Stimulated activated CD4-positive, alpha-beta T cell treated with anti-CD3 and anti-CD28 coated beads, Interleukin-4, amount 100 ng/mL, for 4 hours (primary cell): ENCODE measurements at places on chromosomes 2 and 18.

DNA sequence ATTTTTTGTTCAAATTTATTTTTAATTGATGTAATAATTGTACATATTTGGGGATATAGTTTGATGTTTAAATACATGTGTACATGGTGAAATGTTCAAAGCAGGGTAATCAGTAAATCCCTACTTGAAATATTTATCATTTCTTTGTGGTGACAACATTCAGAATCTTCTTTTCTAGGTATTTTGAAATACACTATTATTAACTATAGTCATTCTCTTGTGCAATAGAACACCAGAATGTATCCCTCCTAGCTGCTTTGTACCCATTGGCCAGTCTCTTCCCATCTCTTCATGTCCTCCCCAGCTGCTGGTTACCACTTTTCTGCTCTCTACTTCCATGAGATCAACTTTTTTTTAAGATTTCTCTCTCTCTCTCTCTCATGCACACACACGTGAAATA lies 126.5 kb downstream of the ZNF407 start:
- no peak for DNase-seq

GRCh38 chr2:98924038-98924830 lies 11.8 kb downstream of the CRACDL start:
- no peak for DNase-seq

DNA sequence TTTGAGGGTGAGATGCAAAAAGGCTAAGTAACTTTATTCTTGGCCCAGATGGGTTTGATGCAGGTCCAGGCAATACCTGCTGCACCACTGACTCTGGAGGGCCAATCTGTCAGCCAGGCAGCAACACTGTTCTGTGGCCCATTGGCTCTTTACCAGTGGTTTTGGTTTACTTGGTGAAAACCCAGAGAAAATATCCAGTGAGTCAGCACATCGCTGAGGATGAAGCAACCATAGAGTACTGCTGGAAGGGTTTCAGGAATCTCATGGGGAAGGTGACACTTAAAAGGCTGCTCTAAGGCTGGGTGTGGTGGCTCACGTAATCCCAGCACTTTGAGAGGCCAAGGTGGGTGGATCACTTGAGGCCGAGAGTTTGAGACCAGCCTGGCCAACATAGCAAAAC lies 192.5 kb upstream of the FAM98A start:
- no peak for DNase-seq

GRCh38 chr18:48853588-48853987 lies 97.2 kb downstream of the SMAD7 start:
- no peak for DNase-seq

DNA sequence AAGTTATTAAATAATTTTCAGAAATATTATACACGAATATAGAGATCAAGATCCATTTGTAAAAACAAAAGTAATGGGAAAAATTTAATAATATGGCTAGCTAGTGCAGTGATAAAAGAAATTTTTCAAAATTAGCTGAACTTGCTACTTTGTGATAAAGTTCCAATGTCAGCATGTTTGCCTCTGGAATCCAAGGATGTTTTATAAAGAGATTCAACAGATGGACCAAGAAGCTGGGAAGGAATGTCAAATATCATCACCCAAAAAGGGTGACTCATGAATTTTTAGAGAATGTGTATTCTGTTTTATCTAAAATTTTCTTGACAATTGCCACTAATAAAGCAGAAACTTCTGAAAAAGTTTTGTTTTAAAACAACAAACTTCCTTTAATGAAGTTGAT lies 95.3 kb downstream of the FSIP2 start:
- no peak for DNase-seq

- DNase-seq: no peak
Measured at GRCh38 chr2:70979180-70979488, 704 bp downstream of the ANKRD53 start.

GRCh38 chr2:149029307-149029965 lies 9.1 kb upstream of the LYPD6B start:
- no peak for DNase-seq

GRCh38 chr2:120517751-120518469 lies 172.0 kb downstream of the INHBB start:
- DNase-seq: no peak

GRCh38 chr2:829047-829446 lies 121.6 kb upstream of the SNTG2 start:
- no peak for DNase-seq

GRCh38 chr2:175576875-175577274 lies 395.4 kb upstream of the ATP5MC3 start:
- DNase-seq: no peak

DNA sequence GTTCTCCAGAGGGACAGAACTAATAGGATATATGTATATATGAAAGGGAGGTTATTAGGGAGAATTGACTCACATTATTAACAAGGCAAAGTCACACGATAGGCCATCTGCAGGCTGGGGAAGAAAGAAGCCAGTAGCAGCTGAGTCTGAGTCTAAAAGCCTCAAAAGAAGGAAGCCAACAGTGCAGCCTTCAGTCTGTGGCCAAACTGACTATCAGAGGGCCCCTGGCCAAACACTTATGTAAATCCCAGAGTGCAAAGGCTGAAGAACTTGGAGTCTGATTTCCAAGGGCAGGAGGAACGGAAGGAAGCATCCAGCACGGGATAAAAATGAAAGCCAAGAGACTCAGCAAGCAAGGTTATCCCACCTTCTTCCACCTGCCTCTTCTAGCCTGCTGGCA lies 108.0 kb upstream of the LDLRAD4 start:
- no peak for DNase-seq

- DNase-seq: no peak
Measured at GRCh38 chr2:195824478-195824877, 167.5 kb downstream of the SLC39A10 start.

DNA sequence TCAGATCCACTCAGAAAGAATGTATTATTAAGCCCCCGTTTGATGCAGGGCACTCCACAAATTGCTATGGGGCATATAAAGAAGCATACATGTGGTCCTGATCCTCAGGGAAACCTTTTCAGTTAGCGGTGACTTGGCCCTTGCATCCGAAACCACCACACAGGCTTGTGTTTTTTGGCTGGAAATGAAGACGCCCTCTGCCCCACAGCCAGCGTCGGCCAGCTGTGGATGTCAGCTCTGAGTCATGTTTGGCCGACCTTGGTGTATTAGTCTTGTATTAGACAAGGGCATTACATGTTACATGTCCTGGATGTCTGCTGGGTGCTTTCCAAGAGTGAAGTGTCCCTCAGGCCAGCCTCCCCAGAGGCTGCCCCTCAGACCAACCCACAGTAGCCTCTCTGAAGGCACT lies 107.6 kb upstream of the MAP3K20 start:
- DNase-seq: no peak

DNA sequence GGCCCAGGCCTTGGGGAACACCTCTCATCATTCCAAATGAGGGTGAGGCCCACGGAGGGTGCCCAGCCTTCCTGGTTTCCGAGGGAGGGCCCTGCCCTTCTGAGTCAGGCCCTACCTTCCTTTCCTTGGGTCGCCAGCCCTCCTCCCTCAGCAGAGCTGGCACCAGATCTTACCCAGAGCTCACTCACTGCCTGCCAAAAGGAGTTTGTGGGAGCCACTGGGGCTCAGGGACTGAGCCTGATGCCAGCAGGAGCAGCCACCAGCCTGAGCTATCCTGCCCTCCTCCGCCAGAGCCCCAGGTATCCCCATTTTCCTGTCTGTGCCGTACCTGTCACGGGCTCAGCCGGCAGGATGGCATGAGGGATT lies 64.1 kb downstream of the NRP2 start:
- DNase-seq: no peak

DNA sequence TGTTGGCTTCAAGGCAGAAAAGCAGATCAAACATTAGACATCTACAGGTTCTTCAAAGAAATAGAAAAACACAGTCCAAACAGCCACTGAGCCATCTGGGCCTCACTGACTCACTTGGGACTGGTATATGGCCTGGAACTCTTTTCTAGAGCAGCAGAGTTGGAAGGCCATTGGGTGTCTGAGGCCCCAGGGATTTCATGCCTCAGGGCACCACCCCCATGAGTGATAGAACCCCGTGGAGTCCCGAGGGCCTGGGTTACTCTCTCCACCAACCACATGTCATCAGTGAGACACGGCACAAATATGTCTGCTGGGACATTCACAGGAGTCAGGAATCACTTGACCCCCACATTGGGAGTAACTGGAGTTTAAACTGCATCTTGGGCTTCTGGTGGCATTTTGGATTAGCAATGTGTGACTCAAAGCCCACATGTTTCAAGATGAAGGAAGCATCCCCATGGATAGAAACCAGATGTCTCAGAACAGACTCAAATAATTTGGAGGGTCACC lies 44.0 kb downstream of the CAPN13 start:
- no peak for DNase-seq

GRCh38 chr2:60500861-60501260 lies 52.6 kb downstream of the BCL11A start:
- DNase-seq: no peak

GRCh38 chr18:31247574-31248199 lies 70.3 kb upstream of the DSG1 start:
- DNase-seq: no peak

- DNase-seq: no peak
Measured at GRCh38 chr2:74130211-74130995, 17.3 kb downstream of the BOLA3 start.

DNA sequence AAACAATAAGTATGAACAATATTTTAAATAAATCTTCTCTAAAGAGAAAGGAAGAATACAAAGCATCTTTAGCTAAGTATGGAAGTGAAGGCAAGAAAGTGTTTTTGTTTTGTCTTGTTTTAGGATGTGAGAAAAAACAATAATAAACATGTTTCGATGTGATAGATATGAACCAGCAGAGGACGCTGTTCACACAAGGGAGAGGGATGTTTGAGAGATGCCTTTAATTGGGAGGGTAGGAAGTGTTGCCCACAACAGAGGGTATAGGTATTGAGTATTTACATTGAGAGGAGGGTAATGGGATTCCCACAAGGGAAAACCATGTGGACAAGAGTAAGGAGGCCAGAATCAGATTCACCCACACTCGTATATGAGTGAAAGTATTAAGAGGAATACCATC lies 55.1 kb downstream of the CDH19 start:
- DNase-seq: no peak

GRCh38 chr2:127082974-127083373 lies 24.0 kb downstream of the BIN1 start:
- no peak for DNase-seq

DNA sequence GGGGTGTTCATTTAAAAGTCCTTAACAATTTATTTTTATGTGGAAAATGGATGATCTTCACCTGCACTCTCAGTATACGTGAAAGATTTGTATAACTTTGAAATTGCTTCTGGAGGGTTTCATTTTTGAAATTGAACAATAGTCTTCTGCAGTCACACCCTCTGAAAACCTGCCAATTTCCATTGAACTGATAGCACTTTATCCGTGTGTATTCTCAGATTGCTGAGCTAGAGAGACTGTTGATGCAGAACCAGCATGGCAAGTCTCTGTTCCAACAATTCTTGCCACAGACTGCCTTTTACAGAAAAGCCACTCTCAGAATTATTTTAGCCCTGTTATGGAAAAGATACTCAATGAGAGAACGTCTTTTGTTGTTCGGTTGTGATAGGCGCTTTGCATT lies 6.6 kb upstream of the GULP1 start:
- no peak for DNase-seq

DNA sequence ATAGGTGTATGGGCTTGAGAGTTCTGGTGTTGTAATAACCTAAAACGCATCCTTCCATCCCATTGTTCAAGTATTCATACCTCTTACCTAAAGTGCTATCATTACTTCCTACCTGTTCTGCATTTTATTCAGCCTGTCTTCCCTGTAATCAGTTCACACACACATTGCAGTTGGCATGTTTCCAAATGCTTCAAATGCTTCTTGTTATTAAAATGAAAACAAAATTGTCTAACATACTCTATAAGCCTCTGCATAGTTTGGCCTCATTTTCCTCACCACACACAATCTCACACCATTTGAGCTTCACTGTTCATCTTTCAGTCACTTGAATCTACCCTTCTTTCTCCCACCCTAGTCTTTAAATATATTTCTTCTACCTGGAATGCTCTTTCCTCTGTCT lies 1178.2 kb upstream of the NRXN1 start:
- DNase-seq: no peak

DNA sequence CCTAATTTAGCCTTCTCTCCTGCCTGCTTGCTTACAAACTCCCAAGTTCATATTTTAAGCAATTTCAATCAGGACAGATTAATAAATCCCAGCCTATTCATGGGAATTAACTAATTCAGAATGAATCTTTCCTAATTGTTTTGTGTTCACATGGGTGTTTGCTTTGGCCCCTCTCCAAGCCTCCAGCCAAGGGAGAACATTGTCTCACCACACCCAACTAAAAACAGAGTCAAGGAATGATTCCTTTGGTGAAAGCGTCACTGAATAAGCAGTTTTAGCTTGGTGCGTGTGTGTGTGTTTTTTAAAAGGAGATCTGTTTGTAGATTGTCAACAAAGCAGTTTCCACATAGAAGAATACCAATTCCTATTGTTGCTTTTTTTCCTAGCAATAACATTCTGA lies 43.0 kb upstream of the DSG1 start:
- no peak for DNase-seq

DNA sequence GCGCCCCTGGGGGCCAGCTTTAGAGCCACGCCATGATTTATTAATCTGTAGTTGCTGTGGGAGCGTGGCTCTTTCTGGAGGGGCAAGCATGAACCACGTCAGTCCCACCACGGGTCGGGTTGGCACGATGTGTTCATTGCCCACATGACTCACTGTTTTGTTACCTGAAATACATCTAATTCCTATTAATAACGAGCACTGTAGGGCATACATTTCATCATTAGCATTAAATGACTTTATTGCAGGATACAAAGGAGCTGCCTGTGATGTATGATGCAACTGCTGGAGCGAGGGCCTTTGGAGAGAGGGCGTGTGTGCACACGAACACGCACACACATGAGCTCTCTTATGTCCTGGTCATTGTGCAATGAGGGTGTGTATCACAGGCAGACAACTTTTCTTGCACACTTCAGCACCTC lies 127.0 kb downstream of the INHBB start:
- DNase-seq: no peak

DNA sequence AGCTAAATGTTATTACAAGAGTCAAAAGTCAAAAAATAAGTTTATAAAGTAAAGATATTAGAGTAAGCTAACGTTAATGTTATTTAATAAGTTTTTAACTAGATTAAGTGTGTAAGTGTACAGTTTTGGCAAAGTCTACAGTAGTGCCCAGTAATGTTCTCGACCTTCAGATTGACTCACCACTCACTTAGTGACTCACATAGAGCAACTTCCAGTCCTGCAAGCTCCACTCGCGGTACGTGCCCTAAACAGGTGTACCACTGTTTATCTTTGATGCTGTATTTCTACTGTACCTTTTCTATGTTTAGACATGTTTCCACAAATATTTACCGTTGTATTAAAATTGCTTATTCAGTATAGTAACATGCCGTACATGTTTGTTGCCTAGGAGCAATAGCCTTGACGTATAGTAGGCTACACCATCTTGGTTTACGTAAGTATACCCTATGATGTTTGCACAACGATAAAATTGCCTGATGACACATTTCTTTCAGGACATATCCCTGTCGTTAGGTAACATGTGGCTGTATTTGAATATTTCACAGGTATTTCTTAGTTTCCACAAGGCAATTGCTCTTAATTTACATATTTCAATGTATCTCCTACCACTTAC lies 1641.9 kb upstream of the PIK3C3 start:
- DNase-seq: no peak

GRCh38 chr2:41992671-41993434 lies 55.0 kb upstream of the PKDCC start:
- no peak for DNase-seq

- DNase-seq: no peak
Measured at GRCh38 chr2:84132370-84132769, 326.7 kb downstream of the SUCLG1 start.
